ENCODE measurements at places on chromosomes 2 and 18.

DNA sequence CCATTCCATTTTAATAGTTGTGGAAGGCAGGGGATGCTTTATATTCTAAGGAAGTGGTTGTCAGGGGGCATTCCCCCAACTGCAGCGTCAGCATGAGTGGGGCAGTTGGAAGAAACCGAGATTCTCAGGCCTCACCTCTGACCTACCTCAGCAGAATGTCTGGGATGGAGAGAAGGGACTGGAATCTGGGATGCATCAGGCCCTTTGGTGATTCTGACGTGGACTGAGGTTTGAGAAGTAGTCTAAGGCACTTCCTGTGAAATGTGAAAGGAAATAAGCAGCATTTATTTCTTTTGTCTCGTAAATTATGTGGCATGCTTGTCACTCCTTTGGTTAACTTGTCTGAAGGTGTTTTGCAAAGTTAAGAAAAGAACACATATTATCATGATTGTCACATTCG, 540.7 kb upstream of the NETO1 start:
- no peak for DNase-seq

DNA sequence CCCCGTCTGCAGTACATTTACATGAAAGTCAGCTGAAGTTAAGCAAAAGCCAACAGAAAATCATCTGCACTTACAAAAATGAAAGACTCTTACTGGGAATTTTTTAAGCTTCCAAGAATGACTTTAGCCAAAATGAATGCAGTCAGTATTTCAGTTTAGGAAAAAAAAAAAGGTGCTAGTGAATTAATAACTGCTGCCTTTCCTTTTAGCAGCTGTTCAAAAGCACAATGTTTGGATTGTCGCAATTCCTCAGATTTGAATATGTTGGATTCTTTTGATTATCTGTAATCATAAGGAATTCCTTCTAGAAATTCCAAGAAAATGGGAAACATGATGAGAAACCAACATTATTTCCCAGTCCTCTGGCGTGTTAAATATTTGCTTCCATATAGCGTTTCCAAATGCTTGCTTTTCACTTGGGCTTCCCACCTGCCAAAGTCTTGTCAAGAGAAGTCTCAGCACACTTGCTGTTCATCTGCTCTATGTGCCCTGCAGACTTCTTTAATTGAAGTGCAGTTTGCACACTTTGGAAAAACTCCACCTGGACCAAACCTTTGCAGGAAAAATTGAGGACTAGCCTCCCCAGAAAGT, 653.0 kb upstream of the SLC39A10 start:
- no peak for DNase-seq

DNA sequence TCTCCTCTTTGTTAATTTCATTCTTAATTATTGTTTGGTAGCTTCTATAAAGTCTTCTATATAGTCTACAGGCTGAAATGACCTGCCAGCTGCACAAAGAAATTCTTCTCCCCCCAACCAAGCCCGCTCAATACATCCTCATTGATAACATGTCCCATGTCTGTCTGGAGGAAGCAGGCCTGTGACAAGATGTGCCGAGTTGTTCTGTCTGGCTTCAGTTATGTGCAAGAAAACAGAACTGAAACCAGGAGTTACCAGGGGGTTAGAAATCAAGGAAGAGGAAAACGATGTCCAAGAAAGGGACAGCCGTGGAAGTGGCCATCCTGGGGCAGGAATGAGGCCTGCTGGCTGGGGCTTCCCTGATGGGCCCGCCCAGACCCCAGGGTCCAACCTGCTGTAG, 57.6 kb downstream of the MTCL1 start:
- no peak for DNase-seq

DNA sequence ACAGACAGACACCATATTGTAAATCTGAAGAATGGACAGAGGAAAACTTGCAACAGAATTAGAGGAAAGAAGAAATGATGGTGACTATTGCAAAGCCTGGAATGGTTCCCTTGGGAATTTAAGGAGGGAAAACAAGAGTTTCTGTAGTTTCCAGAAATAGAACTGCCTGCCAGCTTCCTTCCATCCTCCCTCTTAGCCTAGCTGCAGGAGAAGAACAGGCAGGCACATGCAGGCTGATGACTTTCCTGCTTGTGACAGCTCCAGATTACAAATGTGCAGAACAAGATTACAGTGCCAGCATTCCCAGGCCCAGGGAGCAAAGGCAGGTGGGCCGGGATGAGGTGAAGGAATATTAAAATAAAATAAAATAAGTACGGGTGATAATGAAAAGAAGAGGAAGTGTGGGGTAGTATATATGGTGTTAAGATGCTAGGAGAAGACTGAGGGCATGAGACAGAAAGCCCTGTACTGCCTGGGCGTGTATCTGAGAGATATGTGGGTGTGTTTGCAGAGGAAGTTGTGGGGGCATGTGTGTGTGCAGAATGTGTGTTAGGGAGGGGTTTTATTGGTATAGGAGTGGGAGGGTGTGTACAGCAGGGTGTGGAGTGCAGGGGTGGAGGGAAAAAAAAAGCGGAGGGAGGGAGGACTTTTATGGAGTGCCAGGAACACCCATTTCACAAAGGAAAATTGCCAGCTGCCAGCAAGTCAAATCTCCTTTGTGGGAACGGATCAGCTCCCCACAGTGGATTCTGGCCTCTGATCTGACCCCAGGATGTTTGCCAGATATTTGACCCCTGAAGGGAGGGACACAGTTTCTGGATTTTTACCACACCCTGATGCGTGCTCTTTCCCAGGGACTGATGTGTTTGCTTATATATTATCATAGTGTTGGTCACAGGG, 43.9 kb upstream of the NEMP2 start:
- peak; percentile 52 for DNase-seq

GRCh38 chr2:54867457-54867856, 144.0 kb downstream of the EML6 start:
- no peak for DNase-seq

- DNase-seq = no peak
These were observed 13.9 kb upstream of the D2HGDH start for GRCh38 chr2:241720560-241720959.

- DNase-seq = no peak
These were observed 21.2 kb upstream of the UGGT1 start for GRCh38 chr2:128069769-128070168.

DNA sequence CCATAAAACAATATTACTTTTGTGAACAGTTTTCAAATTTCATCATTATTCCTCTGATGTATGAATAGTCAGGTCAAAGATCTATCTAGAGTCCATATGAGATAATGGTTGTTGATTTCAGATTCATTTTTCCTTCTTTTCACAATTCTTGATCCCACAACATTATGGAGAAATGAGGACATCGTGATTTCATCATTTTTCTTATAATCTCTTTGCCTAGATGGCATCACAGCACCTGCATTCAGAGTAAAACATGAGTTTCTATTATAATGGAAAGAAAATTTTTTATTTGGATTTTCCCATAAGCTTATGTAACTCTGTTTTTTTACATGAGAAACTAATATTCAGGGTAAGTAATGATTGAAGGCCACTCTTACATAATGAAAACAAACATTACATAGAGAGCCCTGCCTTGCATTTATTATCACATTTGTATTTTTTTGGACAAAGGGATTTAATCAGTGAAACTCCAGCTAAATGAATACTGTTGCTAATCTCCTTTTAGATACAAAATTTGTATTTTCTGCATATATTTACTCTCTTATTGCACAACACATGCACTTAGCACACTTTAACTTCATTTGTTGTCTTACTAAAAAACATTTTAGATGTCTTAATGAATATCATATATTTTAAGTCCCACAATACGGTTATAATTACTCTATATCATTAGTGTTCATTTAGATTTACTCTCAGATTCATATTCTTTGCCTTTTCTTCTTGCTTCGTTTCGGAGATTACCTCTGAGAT, 188.4 kb upstream of the KYNU start:
- no peak for DNase-seq

DNA sequence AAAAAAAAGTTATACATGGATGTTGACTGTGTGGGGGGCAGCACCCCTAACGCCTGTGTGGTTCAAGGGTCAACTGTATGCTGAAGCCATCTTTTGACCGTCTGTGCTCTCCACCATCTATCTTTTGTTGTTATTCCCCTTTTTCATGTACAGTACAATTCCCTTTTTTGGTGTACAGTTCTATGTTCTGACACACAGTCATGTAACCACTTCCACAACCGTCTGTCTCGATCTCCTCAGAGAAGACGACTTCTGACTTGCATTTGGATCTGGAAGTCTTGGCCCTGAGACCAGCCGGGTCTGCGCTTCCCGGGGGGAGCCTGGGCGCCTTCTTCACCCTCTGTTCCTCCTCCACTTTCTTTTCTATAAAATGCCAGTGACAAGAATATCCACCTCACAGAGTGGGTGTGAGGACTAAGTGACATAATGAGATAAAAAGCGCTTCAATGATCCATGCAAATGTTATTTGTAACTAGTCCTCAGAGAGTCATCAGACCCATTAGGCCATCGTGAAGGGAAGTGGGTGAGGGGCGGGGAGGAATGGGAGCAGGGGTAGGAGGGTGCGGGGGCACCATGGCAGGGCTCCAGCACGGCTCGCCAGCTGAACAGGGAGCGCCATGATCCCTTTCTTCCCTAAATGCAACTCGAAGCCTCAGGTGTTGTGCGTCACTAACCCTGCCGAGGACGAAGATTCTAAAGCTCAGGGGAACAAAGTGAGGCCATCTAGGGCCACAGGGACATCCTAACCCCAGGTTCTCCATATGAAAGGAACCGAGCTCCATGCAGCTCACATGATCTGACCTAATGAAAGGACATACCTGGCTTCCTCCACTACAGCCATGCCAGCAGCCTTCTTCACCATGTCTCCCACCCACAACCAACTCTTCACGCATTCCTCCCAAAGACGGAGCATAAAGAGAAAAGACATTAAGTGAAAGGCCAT, 16.6 kb downstream of the ADCY3 start:
- DNase-seq = no peak

GRCh38 chr2:146893500-146894041, 951.3 kb upstream of the ACVR2A start:
- DNase-seq = no peak

DNA sequence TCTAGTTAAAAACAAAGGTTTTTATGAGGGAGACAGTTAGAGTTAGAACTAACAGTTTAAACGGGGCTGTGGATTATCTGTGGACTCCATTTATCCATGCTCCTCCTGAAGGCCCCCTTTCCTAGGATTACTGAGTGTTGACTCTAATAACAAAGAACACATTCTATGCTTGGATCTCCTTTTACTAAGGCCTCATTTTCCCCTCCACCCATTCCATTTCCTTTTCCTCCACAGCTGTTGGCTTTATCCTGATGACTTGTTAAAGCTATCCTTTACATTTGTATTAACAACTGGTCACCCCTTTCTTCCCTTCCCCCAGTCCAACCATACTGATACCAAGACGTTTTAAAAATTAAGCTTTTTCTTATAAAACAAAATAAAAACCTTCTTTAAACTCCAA, 220.6 kb downstream of the SRBD1 start:
- DNase-seq = no peak

DNA sequence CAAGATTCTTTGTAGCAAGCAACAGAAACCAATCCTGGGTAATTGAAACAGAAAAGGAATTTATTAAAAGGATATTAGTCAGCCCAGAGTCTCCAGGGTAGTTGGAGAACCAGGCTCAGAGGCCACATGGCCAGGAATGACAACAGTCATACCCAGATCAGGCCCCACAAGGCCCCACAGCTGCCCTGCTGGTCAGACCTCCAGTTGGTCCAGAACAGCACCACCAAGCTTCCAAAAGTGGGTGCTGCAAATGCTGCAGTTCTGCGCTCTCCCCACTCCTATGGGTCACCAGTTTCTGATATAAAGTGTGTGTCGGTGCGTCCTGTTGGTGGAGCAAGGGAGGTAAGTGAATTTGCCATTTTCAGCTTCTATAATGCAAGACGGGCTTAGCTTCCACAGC, 29.9 kb downstream of the KLHL29 start:
- no peak for DNase-seq

GRCh38 chr2:21007129-21008013, 36.5 kb downstream of the APOB start:
- DNase-seq = no peak

- DNase-seq = no peak
These were observed 54.3 kb upstream of the AGPS start for GRCh38 chr2:177338177-177338721.

GRCh38 chr2:62971936-62972335, 78.7 kb upstream of the OTX1 start:
- DNase-seq = no peak

DNA sequence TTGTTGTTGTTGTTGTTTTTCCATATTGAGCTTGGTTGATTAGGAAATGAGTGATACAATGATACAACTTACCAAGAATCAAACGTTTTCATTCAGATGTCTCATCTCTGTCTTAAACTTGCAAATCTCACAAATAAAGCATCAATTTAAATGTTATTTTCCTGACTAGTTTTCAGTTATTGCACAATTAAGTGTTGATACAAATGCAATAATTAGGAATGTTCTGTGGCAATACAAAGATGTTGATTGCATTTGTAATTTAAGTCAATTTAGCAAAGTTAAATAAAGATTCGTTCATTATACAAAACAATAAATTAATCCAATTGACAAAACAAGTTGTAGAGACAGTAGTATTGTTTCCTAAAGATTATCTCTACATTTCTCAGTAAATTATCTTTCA, 392.3 kb upstream of the ZNF804A start:
- no peak for DNase-seq

- peak; percentile 14 for DNase-seq
These were observed 8.9 kb downstream of the TNS1 start for GRCh38 chr2:217993817-217994463.

GRCh38 chr2:101348883-101349282, 38.4 kb downstream of the CREG2 start:
- no peak for DNase-seq

DNA sequence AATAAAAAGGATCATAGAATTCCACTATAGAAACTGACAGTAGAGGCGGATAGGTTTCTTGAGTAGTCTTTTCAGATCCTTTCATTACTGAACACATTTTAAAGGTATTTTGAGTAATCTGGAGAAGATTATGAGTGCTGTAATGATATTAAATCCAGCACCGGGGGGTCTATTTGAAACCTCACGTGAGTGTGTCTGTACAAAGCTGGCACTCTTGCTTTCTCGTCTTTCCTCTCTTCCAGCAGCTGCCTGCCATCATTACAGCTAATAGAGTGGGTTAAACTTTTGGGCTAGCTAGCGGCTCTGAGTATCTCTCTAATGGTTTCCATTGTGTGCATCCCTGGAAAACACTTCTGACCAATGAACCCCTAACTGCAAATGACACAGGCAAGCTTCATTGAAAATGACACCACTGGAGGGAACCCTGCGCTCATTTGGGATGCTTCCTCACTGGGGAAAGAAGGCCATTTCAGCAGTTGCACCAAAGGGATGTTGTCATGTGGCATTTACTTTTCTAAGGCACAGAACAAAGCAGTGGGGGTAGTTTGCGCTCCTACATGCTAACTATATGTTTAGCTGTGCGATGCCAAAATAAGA, 101.0 kb downstream of the HRH4 start:
- no peak for DNase-seq

DNA sequence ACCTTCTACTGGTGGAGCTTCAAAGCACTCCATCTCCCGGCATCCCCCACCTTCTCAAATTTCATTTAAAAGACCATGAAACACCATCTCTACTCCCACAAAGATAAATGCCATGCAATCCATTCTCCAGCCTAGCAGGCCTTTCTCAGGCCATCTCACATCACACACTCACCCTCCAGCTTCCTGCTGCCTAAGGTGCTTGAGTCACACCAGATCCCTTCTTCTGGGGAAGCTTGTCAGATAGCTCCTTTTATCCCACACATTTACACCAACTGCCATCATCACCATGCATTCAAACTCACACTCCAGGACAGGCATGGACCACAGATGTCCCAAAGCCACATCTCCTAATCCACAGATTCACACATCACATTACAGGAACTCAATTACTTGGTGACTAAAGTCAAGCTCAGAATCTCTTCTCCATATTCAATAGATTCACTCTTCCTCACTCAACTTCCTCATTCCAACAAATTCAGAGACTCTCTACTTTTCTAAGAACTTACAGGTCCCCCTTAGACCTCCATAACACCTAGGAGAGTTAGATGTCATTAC, 292.5 kb downstream of the TNS1 start:
- no peak for DNase-seq

Measured in CD4-positive, alpha-beta T cell treated with Interleukin-4 for 4 hours (primary cell).